Activated CD4-positive, alpha-beta memory T cell treated with anti-CD3 and anti-CD28 coated beads, Interleukin-2, amount 10 ng/mL, durations not matched to agents 7 days and 5 days (primary cell): ENCODE measurements at places on chromosomes 3 and 15.
A peak's percentile ranks its signal among the peaks of the same experiment; 100 is the strongest.

DNA sequence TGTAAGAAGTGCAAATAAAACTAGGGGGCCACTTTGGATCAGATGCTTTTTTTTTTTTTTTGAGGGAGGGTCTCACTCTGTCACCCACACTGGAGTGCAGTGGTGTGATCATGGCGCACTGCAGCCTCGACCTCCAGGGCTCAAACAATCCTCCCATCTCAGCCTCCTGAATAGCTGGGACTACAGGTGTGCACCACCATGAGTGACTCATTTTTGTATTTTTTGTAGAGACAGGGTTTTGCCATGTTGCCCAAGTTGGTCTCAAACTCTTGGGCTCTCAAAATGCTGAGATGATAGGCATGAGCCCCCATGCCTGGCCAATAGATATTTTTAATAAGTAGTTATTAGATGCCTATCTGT, 20.8 kb downstream of the CCR1 start:
- DNase-seq, result no peak

- DNase-seq, result no peak
Measured at GRCh38 chr15:48462688-48463087, 131.5 kb downstream of the DUT start.

- no peak for DNase-seq
Measured at GRCh38 chr15:61411902-61412510, 182.9 kb upstream of the RORA start.

DNA sequence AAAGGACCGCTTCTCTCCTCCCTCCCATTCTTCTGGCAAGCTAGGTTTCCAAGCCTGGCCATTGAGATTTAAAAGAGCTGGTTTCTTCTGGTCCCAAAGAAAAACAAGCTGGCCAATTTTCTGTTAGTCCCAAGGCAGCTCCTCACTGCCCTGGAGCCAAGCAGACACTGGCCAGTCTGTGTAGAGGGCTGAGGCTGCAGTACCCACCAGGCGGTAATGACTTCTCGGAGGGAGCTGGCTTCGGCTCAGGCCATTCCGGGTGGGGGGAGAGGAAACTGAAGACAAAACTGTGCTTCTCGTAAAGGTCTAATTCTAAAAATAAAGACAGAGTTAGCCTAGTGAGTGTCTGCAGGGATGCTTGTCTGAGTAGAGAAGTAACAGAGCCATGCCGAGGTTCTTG, 78.5 kb upstream of the SMAD3 start:
- no peak for DNase-seq

- DNase-seq, result no peak
Measured at GRCh38 chr3:49219132-49219531, 47.7 kb downstream of the KLHDC8B start.

DNA sequence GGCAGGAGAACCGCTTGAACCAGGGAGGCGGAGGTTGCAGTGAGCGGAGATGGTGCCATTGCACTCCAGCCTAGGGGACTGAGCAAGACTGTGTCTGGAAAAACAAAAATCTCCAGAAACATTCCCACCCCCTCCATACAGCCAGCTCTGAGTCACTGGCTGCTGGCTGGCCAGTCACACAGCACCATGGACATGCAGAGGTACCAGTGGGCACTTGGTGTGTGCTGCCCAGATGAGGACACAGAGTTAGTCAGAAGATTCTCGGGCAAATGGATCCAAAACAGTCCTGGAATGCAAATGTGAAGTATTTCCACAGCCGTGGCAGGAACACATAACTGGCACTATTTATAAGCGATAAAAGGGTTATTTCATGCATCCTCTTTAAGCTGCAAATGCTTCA, 44.6 kb downstream of the BDH1 start:
- DNase-seq, result no peak

GRCh38 chr3:16740515-16740914, 135.3 kb upstream of the DAZL start:
- no peak for DNase-seq

GRCh38 chr3:124174476-124174875, 182.6 kb upstream of the ROPN1 start:
- DNase-seq, result no peak

- no peak for DNase-seq
Measured at GRCh38 chr3:154071146-154071545, 50.0 kb upstream of the ARHGEF26 start.

- DNase-seq, result no peak
Measured at GRCh38 chr15:45307230-45307924, 55.3 kb downstream of the SLC28A2 start.

GRCh38 chr15:74545086-74545485, 4.1 kb downstream of the ARID3B start:
- no peak for DNase-seq

GRCh38 chr3:112086875-112087524, 811 bp downstream of the C3orf52 start:
- DNase-seq, result no peak

DNA sequence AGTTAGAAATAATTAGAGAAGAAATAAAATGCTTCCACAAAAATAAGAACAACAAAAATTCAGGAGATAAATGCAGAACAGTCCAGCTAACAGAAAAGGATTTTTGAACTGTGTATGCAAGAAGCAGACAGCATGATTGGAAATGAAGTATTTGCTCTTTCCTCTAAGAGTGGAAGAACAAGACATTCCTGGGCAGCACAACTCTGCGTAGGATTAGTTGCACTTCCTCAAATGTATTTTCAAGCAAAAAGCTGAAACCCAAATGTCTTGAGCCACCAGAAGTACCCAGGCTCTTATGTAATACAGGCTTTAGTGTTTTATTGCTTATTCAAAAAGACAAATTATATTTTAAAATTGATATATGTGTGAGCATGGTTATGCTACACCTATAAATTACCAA, 127.2 kb downstream of the ZBTB20 start:
- no peak for DNase-seq

DNA sequence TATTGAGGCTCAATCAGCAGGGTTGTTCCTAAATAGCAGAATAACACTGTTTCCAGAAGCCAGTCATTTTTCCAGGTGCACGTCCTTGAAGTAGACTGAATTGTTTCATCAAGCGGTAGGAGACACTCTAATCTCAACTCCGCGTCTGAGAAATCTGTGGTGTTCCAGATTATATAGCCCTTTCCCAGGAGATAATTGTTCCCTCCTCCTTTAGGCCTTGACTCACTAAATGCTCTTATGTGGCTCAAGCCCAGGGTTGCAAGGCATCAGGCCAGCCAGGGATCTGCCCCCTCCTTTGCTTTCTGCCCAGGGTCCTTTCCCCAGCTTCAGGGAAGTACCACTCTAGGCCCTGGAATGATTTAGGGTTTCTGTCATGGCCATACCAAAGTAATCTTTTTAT, 5.7 kb upstream of the HLTF start:
- DNase-seq, result no peak

GRCh38 chr15:59553879-59554735, 57.5 kb upstream of the GCNT3 start:
- DNase-seq, result no peak

DNA sequence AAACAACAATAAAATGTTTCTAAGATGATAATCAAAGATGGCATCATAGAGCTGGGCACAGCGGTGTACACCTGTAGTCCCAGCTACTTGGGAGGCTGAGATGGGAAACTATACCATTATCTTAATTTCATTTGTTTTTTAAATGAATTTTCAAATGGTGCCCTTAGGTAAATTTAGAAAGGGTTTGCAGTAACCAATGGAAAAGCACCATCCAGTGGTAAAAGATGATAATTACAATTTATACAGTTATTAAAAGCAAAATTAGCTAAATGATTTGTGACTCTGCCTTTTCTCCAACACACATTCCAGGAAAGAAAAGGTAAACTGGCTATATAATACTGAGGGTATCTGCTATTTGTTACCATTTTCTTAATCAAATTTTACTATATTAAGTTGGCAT, 14.4 kb upstream of the ANKRD28 start:
- DNase-seq, result no peak

DNA sequence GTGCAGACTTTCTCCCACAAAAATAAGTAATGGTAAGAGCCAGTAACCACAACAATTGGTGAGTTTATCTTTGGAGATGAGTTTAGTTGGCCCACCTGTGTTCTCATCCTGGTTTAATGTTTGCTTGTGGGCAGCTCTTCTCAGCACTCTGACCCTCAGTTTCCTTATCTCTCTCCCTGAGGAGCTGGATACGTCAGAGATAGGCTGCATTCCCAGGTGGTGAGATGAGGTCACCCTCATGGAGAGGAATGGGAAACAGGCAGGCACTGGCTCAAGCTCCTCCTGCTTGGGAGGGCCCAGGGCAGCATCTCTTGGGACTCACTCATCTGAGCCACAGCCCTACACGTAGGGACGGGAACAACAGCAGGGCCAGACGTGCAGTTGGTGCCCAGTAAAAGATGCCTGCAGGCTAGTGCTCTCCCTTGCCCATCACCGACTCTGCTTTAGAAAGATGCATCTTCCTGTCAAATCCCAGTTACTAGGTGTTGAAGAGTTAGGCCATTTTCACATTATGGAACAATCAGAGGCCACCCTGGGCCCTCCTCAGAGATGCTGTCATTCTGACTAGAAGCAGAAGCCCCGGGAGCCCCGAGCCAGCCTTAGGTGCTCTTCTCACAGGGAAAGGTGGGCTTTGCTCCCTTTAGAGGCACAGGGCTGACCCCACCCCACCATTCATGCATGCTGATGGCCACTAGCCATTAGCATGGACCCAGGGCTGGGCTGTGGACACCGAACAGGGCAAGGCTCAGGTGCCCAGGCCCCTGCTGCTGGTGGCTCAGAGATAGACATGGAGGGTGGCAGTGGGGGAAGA, 59.7 kb downstream of the GRIP2 start:
- no peak for DNase-seq

DNA sequence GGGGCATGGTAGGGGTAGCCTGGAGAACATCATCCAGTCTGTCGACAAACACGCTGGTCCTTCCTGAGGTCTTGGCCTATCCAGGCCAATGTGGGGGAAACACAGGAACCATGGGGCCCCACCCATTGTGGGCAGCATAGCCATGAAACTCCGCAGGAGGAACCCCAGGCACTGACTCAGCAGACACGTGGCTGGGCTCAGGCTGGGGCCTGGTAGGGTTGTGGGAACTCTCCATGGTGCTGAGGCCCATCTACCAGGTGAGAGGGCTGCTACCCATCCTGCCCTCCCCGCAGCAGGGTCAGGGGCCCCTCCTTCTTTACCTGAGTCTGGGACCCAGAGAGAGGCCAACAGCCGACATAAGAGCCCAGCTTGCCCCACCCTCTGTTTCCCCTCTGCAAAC, 22.6 kb upstream of the CACNA2D2 start:
- peak; percentile 81 for DNase-seq
